ENCODE measurements at places on chromosomes 2 and 18.

DNA sequence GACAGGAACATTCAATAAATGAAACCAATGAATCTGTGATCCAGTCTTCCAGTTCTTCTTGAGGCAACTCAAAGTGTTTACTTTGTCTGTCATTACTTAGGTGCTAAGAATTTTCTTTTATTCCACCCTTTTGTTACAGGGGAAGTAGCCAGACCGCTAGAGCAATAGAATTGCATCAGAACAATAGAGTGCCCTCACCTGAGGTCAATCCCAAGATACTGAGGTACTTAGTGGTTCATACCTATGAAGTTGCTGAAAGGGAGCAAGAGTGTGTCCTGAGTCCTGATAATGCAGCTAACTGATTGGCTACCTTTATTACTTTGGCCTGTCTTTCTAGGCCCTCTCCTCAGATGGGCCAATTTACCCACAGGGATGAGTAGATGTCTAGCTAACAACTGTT is 359.4 kb upstream of the KCNH7 start:
- DNase-seq, result no peak

DNA sequence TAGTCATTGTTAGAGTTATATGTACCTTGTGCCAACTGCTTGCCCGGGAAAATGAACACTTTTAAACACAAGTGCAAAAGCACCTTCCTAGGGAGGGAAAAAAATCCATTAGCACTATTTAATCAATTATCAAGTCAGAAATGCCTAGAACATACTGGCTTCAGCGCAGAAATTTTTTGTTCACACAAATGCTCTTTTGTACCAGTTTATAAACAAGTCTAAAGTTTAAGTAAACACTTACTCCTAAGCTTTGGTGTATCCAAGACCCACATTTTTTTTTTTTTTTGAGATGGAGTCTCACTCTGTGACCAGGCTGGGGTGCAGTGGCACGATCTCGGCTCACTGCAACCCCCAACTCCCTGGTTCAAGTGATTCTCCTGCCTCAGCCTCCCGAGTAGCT is 30.6 kb downstream of the GFPT1 start:
- DNase-seq, result no peak

DNA sequence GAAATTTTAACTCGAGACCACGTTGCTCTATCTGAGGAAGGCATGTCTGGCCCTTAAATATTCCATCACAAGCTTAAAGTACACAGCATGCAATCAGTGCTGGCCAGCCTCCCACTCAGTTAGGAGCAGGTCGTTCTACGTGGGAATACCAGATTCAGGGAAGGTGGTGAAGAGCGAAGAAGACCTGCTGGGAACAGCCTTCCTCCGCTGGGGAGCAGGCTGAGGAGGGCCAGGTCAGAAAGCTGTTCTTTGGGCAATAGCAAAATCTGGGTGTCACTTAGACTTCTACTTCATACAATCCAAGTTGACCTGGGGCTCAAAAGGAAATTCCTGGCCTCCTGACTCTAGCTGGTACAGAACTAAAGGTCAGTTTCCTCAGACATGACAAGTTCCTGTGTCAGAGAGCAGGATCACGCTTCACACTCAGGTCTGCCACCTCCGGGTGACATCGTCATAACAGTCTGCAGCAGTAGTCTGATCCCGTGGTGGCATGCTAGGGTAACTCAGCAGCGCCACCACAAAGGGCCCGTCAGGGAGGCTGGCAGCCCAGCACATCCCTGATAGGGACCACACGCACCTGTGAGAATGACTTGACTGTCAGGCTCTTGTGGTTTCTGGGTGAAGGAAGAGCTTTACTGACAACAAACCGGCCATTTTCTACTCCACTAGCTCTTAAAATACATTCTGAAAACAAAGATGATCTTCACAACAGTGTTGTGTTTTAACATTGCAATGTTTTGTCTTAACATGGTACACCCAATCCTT is 35.2 kb upstream of the NAPG start:
- no peak for DNase-seq

- DNase-seq, result no peak
Observed at GRCh38 chr18:46413684-46414083, 243.3 kb downstream of the LOXHD1 start.

DNA sequence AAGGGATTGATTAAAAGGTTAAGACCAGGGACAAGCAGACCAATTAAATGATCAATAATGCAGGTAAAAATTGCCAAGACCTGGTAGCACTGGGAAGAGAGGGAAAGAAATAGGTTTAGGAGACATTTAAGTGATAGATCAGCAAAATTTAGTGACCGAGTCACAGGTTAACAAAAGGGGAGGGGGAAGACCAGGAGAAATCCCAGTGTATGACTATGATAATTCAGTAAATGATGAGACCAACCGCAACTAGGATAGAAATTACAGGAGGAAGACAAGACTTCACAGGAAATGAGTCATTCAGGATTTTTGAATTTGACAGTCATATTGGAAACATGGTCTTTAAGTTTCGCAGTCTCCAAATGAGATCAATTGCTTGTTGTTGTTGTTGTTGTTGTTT is 62.9 kb downstream of the COBLL1 start:
- no peak for DNase-seq

DNA sequence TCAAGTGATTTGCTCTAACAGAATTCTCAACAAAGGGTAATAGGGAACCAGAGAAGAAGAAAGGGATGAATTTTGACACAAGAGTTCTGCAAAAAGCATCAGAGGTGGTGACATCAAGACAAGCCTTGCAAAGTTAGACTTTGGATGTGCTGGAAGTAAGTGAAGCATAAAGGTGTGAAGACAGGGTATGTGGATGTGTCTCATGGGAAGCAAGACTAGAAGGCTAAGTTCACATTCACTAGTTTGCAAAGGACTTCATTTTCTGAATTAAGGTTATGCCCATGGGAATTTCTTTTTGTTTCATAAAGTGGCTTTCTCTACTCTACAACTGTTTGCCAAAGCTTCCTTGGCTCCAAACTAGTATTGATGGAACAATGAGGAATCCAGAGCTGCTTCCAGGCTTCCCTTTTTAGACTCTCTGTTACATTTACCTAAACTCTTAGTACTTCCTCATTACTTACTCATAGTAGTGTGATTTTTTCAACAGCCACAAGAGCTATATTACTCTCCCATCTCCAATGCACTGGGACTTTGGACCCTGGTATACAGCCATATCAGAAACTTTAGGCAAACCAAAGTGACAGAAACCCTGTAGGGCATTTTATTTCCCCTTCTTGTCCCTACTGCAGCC is 21.1 kb upstream of the IHH start:
- no peak for DNase-seq

DNA sequence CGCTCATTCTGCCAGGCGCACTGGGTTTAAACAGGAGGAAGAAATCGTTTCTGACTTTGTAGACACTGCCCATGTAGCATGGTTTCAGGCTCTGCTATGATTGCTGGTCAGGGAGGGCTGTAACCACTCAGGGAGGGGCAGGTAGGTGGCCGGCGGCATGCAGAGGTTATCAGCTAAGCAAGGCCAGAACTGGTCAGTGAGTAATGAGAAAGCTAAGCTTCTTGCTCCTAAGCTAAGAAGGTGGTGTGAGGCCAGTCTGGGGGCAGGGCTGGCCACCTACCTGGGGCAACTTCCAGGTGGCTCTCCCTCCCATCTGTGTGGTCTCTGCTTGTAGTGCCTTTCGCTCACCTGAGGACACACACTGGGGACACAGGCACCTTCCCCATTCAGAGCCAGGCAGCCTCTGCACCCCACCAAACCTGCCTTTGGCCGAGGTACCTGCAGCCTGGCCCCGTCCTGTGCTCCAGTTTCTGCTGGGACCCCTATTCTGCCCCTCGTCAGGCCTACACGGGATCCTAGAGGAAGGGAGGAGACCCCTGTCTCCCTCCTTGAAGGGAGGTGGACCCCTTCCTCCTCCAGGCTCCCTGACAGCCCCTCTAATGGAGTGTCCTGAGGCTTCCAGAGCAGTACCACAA is 195.9 kb downstream of the SEPTIN10 start:
- DNase-seq, result no peak

- DNase-seq, result no peak
Observed at GRCh38 chr2:105974812-105975211, 219.3 kb downstream of the UXS1 start.

Data from hypothalamus (tissue), 51 donors.